ENCODE measurements at places on chromosomes 2 and 18. TPM values are rescaled to one million over a fixed set of nuclear protein-coding genes. Genes with fewer than 3 reads are reported as not detected.
A peak's percentile ranks its signal among the peaks of the same experiment; 100 is the strongest.

RDH14 gene
- 13.4 TPM for polyA plus RNA-seq

KCTD1 gene
- 4.2 TPM for polyA plus RNA-seq

SLC16A14 gene
- 0.27 TPM for polyA plus RNA-seq

REEP1 gene
- 5.9 TPM for polyA plus RNA-seq

GRCh38 chr18:3153107-3153704 is 66.6 kb downstream of the MYOM1 start:
- H3K4me1 ChIP-seq, result no peaks in the 10 kb centered on the region
- no peaks in the 10 kb centered on the region for H3K27me3 ChIP-seq
- H3K27ac ChIP-seq, result no peak overlapping the region

GRCh38 chr2:240166761-240167587 is 26.5 kb upstream of the OTOS start:
- no peaks in the 10 kb centered on the region for H3K4me1 ChIP-seq
- H3K27ac ChIP-seq, result no peak overlapping the region
- H3K27me3 ChIP-seq, result no peaks in the 10 kb centered on the region
- H3K36me3 ChIP-seq, result no peaks in the 10 kb centered on the region
- H3K4me3 ChIP-seq, result no peak overlapping the region

DNA sequence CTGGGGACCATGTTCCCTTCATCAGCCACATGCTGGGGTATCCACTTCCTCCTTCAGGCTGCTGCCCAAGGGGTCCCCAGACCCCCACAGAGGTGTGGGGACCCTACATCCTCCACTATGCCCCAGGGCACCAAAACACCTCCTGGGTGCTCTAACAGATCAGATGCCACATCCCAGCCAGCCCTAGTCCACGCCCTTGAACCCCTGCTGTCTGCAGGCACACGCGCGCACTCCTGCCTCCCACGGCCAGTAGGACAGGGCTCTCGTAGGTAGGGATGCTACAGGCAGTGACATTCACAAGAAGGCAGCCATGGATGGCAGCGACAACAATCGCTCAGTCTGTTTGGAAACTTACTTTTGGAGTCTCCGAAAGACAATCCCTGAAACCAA is 3.0 kb upstream of the GPC1 start:
- H3K4me3 ChIP-seq, result no peak overlapping the region
- peaks cover 2% of the 10 kb centered on the region for H3K4me1 ChIP-seq
- no peak for DNase-seq
- H3K36me3 ChIP-seq, result no peaks in the 10 kb centered on the region
- H3K27me3 ChIP-seq, result peaks cover 27% of the 10 kb centered on the region

DNA sequence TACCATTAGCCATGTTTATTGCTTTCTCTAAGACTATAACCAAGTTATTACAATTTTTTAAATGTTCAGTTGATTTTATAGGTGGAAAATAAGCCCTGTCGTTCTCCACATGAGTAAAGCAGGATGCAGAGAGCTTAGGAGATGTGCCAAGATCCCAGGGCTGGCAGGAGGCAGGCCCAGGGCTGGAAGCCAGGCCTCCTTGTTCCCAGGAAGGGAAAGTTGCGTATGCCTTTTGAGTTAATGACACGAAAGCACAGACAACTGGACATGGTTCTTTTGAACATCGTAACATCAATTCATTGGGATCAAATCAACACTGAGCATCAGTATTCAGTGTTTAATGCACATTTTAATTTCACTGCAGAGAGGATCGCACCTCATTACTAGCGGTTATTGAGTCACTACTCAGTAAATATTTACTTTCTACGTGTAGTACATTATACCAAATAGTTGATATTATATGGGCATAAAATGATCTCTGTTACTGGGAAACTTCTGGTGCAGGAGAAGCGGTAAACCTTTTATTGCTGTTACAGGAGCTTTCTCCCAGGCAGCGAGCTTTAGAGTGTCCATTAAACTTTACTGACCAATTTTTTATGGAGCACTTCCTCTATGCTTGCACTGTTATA is 60.0 kb downstream of the RNF144A start:
- no peaks in the 10 kb centered on the region for H3K36me3 ChIP-seq
- no peak overlapping the region for H3K4me3 ChIP-seq
- H3K4me1 ChIP-seq, result no peaks in the 10 kb centered on the region
- no peaks in the 10 kb centered on the region for H3K27me3 ChIP-seq
- no peak overlapping the region for H3K27ac ChIP-seq

DNA sequence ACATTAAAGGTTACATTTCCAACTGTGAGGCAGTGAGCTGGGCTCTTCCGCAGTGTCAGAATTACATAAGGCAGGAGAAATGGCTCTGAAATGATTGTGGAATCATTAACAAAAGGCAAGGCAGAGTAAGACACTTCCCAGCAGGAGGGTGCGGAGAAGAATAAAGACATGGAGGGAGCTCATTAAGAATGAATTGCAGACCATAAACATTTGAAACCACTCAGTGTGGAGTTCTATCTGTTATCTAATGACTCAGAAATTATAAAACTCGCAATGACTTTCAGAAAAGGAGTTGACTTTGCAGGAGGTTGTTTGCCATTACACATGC is 77.0 kb downstream of the SMIM21 start:
- H3K4me1 ChIP-seq, result peaks cover 2% of the 10 kb centered on the region
- no peaks in the 10 kb centered on the region for H3K27me3 ChIP-seq
- peak; percentile 76 for DNase-seq
- H3K27ac ChIP-seq, result no peak overlapping the region
- no peak overlapping the region for H3K4me3 ChIP-seq
- no peaks in the 10 kb centered on the region for H3K36me3 ChIP-seq

- peak within 1 kb of the TSS; percentile 70 for H3K4me3 ChIP-seq
- DNase-seq, result peak; percentile 74
- peaks cover 5% of the 10 kb centered on the region for H3K27me3 ChIP-seq
- peak within 1 kb of the TSS; percentile 77 for H3K27ac ChIP-seq
- H3K36me3 ChIP-seq, result no peaks in the 10 kb centered on the region
- peaks cover 26% of the 10 kb centered on the region for H3K4me1 ChIP-seq
Measured at GRCh38 chr2:9205963-9206948, at the start of gene ASAP2. ASAP2 (plus strand) TSS chr2:9206812; CDS start chr2:9207105, 293 bp downstream.

GRCh38 chr18:47346016-47346415 is 94.6 kb upstream of the SKOR2 start:
- H3K36me3 ChIP-seq, result no peaks in the 10 kb centered on the region
- no peak overlapping the region for H3K4me3 ChIP-seq
- no peaks in the 10 kb centered on the region for H3K4me1 ChIP-seq
- H3K27me3 ChIP-seq, result no peaks in the 10 kb centered on the region
- H3K27ac ChIP-seq, result no peak overlapping the region
- no peak for DNase-seq

- H3K4me3 ChIP-seq, result no peak overlapping the region
- H3K36me3 ChIP-seq, result no peaks in the 10 kb centered on the region
- H3K4me1 ChIP-seq, result no peaks in the 10 kb centered on the region
- peak; percentile 68 for DNase-seq
- H3K27ac ChIP-seq, result no peak overlapping the region
Measured at GRCh38 chr18:75478996-75479880, 51.7 kb upstream of the SMIM21 start.

Data from small intestine (tissue), 16 donors.